Thoracic aorta (tissue), 2 donors: ENCODE measurements at places on chromosomes 16 and 17. TPM values are rescaled to one million over a fixed set of nuclear protein-coding genes. Genes with fewer than 3 reads are reported as not detected.

DNA sequence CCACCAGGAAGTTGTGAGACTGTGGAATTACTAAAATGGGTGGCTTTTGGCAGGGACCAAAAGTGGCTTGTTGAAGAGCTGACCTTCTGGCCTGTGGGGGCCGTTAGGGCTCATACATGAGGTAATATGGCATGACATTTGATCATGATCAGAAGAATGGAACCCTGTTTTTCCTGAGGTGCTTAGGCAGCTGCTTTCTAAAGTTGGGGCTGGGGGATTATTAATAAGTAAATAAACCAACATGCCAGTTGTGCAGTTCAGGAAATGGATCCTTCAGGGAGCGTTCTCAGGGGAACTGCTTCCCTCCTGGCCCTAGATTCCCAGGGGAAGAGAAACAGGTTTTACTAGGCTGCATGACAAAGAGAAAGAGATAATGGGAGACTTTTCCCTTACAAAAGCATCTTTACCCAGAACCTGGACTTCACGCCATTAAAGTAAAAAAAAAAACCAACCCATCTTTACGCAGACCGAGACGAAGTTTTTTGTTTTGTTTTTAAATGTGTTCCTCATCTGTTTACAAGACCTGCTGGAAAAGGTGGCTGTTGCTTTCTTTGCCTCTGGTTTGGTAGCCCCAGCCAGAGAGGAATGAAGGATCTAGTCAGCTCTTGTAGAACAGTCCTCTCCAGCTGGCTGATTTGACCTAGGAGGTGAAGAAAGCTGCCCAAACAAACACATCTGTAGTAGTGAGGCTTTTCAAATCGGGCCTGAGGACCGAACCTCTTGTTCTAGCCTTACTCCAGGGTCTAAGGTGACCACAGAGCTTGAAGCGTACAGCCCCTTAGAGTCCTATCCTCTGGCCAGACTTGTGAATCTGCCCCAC, 22.7 kb downstream of the YPEL2 start:
- DNase-seq: no peak

DNA sequence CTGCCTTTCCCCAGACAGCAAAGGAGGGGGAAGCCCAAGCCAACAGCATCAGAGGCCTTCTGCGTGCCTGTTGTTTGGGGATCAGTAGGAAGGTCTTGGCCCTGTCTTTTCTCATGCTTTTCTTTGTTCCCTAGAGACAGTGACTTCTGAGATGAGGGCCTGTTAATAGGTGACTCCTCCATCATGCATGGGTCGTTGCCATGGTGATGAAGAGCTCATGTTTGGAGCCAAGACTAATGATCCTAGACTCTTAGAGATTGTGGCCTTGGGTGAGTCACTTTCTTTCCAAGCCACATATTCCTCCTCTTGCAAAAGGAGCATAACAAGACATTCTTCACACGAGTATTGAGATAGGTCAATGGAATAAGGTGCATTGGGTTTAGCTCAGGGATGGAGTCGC, 201.1 kb upstream of the ASIC2 start:
- no peak for DNase-seq

DNA sequence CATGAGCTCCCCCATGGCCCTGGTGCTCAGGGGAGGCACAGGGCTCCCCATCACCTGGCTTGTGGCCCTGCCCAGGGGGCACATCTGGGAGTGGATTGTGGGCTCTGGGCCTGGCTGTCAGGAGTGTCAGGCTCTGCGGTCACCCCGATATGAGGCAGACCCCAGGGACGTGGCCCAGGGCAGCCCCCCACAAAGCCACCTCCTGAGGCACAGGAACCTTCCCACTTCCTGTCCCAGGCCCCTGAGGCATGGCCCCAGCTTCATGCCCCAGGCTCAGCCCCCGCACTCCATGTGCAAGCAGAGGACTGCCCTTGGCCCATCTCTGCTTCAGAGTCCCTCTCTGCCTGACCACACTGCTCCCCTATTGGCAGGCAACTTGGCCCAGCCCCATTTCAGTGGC, 160.3 kb downstream of the PCTP start:
- no peak for DNase-seq

MYLK3 gene
- 0.14 TPM for total RNA-seq

DNA sequence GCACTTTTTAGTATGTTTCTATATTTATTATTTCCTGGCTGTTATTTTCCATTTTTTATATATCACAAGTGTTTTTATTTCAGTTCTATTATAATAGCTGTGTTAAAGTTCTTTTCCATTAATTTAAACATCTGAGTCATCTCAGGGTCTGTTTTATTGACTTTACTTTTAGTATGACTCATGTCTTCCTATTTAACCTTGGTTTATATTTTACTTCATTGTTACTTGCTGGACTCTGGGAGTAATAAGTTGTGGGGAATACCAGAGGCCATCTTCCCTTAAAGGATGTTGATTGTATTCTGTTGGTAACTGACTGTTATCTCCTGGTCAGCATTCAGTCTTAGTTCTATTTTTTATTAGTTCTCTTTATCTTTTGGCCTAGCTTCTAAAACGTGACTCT, 1508.2 kb downstream of the CDH11 start:
- DNase-seq: no peak

OR2C1 gene
- total RNA-seq: not detected

GRCh38 chr17:30555942-30556341, 78.7 kb downstream of the GOSR1 start:
- no peak for DNase-seq

DNA sequence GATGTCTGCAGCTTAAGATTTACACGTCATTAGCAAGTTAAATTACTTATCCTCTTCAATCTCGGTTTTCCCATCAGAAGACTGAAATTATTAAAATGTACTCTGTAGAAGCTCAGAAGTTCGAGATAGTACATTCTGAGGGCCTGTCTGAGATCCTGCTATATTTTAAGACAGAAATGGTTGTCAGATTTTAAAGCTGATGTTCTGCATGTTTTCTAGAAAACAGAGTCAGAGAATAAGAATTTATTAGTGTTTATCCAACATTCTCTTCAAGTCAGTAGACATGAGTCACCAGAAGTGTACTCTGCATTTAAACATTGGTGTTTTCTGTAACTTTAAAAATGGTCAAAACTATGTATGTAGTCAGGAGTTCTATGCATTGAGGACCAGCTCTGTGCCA, 155.2 kb upstream of the MYOCD start:
- DNase-seq: no peak

- DNase-seq: no peak
These were observed at the start of gene AANAT for GRCh38 chr17:76467366-76467765. TSS of gene AANAT (plus strand) at chr17:76467603. CDS start at chr17:76468747, 1,144 bp downstream.
